A549 treated with AZD2906 at 1 μM for 4 hours (cell line): ENCODE measurements at places on chromosomes 6 and 20. TPM values are rescaled to one million over a fixed set of nuclear protein-coding genes. Genes with fewer than 3 reads are reported as not detected.

The LY86 gene
- total RNA-seq = not detected in 5 replicates

The HLA-DQB2 gene
- not detected in 5 replicates for total RNA-seq

The SLC32A1 gene
- total RNA-seq = not detected in 5 replicates

The C6orf118 gene
- total RNA-seq = 0.07 to 0.24 TPM (median 0.20 TPM) in 5 replicates

The BPIFA1 gene
- not detected in 5 replicates for total RNA-seq

The CAGE1 gene
- 0.02 to 0.03 TPM in 2 of 5 replicates, not detected in the others for total RNA-seq

The COL10A1 gene
- total RNA-seq = 0.02 to 0.12 TPM (median 0.05 TPM) in 3 of 5 replicates, not detected in the others

The SLC17A1 gene
- 0.06 TPM in 1 of 5 replicates, not detected in the others for total RNA-seq

The SYNDIG1 gene
- 1.1 to 2.0 TPM (median 1.4 TPM) in 5 replicates for total RNA-seq

The NR2E1 gene
- 0.05 TPM in 2 of 5 replicates, not detected in the others for total RNA-seq

The KIF25 gene
- 0.03 to 0.07 TPM in 2 of 5 replicates, not detected in the others for total RNA-seq

The STMND1 gene
- total RNA-seq = not detected in 5 replicates

The FAM217A gene
- total RNA-seq = not detected in 5 replicates

The TNFRSF6B gene
- 0.22 to 0.87 TPM (median 0.69 TPM) in 5 replicates for total RNA-seq
